ENCODE measurements at places on chromosomes 7 and 10.

GRCh38 chr10:31694126-31694685 lies 234.4 kb downstream of the ARHGAP12 start:
- no peak for DNase-seq

DNA sequence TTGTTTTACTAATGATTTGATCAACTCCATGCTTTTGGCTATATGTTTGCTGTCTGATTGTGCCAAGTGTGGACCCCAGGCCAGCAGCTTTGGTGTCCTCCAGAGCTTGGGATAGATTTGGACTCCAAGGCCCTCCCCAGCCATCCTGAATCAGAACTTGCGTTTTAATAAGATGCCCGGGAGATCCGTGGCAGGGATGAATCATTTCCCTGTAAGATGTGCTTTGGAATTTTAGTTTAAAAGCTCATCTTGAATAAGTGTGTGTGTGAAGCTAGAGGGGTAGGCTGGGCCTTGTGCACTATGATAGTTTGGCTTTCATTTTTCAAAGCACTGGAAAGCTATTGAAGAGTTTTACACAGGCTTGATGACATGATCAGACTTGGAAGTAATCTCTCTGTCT lies 66.2 kb upstream of the SDK1 start:
- DNase-seq = peak; percentile 22

DNA sequence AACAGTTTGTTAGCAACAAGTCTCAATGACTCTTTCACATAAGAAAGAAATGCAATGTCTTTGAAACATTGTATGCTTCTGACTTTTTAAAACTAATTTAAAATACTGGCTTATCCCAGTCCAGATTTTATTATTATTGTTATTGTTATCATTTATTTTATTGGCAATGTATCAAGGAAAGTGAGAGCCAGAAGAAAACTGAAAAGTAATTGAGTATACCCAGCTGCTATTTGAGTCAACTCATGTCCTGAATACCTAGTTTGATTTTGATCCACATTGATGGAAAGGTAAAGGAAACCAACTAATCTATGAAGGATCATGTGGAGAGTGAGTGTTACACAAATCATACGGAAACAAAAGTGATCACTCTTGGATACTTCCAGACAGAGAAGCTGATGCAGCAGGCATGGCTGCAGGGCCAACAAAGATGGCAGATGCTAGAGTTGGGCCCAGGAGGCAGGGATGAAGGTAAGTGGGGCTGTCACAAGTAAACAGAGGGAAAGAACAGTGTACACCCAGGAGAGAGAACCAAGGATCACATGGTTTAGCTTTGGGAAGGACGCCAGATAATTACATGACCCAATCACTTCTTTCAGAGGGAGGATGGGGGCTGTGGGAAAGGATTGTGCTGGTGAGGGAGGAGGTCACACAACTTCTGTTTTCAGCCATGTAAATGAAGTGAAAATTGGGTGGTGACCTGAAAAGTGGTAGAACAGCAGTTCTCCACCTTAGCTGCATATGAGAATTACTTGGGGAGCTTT lies 179.2 kb upstream of the NAMPT start:
- DNase-seq = no peak

- DNase-seq = no peak
These were observed 127.8 kb downstream of the ICA1 start for GRCh38 chr7:8134089-8134733.

- no peak for DNase-seq
These were observed 2.5 kb upstream of the ALOX5 start for GRCh38 chr10:45371560-45371959.

DNA sequence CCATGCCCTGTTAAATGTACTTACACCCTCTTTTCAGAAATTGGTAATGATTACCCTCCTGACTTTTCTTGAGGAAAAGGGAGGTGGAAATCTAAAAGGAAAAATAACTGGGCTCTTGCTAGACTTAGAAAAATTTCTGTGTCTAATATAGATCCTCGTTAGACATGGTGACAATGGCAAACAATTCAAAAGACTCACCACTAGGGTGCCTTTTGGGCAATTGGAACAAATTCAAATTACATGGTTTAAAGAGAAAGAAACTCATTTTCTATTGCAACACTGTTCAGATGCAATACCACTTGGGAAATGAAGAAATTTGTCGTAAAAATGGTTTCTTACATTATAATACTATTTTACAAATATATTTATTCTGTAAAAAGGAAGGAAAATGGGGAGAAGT lies 950.1 kb downstream of the GRM8 start:
- DNase-seq = no peak

DNA sequence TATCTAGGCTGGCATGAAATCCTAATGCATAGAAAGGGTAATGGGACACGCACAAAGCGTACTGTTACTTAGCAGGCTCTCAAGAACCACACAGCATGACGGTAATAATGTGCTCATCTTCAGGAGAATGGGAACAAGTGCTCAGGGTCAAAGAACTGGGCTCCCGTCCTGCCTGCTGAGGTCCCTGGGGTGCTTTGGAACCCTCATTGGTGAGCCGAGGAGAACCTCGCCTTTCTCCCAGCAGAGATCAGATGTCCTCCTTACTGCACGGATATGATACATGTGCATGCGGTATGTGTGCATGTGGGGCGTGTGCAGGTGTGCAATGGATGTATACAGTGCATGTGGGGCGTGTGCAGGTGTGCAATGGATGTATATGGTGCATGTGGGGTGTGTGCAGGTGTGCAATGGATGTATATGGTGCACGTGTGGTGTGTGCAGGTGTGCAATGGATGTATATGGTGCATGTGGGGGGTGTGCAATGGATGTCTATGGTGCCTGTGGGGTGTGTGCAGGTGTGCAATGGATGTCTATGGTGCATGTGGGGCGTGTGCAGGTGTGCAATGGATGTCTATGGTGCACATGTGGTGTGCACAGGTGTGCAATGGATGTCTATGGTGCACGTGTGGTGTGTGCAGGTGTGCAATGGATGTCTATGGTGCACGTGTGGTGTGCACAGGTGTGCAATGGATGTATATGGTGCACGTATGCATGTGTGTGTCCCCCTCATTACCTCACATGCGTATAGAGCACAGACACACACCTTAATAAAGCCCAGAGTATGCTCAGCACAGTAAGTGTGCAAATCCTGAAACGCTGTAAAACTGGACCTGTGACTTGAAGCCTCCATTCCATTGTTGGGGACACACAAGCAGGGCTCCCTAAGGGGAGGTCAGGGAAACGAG lies 336.3 kb downstream of the PTPRN2 start:
- DNase-seq = no peak

- no peak for DNase-seq
These were observed 21.3 kb upstream of the AGR2 start for GRCh38 chr7:16826060-16826459.

DNA sequence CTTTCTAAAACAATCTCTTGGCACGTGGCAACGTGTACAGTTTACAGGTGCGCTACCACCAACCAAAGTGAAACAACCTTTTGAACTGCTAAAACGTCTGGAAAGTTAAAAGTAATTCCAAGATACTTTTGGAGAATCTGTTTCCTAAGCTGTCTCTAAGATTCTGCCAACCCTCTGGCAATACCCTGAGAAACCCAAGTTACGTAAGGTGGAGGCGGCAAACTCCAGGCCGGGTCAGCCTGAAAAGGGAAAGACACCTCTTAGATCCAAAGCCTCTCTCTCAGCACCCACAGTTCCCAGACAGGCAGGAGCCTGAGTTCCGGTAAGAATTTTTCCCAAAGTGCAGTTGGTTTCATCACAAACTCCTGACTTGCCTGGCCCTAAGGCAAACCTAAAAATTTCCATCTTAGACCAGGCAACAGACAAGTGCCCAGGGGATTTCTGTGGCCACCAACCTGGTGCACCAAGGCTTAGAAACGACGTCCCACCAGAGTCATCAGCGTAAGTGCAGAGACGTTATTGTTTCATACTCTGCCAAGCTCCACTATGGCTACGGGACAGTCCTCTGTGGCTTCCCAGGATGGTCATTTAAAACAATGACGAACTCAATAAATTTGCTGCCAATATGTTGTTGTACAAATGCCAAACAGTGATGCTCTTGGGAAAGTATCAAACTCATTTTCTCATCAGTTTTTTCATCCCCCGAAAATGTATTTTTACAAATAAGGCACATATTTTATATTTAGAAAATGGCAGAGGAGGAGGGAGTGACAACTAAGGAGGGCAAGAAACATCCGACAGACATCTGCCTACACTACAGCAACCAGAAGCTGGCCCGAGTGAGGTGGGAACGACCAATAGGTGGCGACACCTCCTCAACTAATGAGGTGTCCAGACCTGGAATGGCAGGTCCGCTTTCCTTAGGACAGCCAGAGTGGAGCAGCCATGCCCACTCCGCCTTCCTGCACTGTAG lies 205.8 kb upstream of the FRMD4A start:
- DNase-seq = peak; percentile 78

GRCh38 chr10:17098012-17098411 lies 31.6 kb downstream of the CUBN start:
- no peak for DNase-seq

- DNase-seq = no peak
These were observed 218.0 kb downstream of the CREB5 start for GRCh38 chr7:28630350-28630749.

DNA sequence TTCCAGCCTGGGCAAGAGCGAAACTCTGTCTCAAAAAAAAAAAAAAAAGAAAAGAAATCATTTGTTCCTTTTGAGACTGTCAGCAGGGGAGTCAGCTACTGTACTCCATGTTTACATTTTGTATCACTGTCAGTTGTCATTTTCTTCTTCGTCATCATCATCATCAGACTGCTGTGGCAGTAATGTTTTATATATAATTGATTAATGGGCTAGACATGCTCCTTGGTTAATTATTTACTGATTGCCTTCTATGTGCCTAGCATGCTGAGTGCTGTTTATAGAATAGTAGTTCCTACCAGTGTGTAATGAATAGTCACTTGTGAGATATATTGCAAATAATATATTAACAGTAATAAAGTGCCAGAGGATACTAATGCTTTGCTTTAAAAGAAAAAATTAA lies 50.5 kb downstream of the VCL start:
- no peak for DNase-seq

DNA sequence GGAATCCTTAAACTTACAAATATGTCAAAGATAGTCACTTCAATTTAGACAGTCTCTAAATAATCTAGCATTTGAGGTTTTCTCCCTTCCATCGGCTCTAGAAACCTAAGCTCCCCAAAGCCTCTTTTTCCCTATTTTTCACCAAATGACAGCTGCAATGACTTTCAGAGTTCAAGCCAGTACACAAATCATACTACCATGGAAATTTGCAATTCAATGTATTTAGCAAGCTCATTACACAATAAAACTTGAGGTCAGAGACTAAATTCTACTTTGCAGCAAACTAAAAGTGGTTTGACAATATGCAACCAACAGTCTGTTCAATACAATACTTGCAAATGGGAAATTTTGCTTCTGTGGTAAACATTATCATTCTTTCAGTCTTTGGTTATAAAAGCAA lies 80.3 kb downstream of the SKIDA1 start:
- DNase-seq = no peak

- DNase-seq = no peak
These were observed 131.3 kb upstream of the NRP1 start for GRCh38 chr10:33465747-33466146.

- no peak for DNase-seq
These were observed 602.0 kb upstream of the COBL start for GRCh38 chr7:51918581-51918980.

DNA sequence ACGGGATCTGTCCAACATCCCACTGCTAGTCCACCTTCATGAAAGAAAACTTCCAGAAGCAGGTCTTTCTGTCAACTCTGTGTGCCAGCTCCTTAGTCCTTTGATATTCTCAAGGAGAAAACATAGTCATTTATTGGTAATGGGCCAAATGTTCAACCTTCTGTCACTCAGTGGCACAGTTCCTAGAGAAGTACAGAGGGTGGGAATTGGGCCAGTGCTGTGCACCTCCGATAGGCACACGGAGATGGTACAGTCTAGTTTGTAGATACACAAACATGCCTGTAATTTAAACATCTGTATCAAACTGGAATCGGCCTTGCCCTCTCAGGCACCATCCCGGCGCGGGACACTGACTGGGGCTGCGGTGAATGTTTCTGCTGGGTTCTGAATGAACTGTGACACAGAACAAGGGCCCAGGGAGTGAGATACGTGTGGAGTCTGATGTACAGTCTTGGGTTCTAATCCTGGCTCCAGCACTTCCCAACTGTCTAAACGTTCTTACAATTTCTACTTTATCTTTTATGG lies 213.9 kb upstream of the SHH start:
- no peak for DNase-seq

Data from brain microvascular endothelial cell (primary cell).